ENCODE measurements at places on chromosomes 4 and X. TPM values are rescaled to one million over a fixed set of nuclear protein-coding genes. Genes with fewer than 3 reads are reported as not detected.

Gene FGFRL1
- 35.2 TPM for total RNA-seq

Gene FHIP1A
- total RNA-seq = 13.9 TPM

- no peaks in the 10 kb centered on the region for H3K36me3 ChIP-seq
- H3K27me3 ChIP-seq = peaks cover 22% of the 10 kb centered on the region
- H3K4me3 ChIP-seq = no peak overlapping the region
- H3K4me1 ChIP-seq = no peaks in the 10 kb centered on the region
Observed at GRCh38 chrX:111837197-111837596, 38.8 kb upstream of the TRPC5OS start.

Gene HSFX1
- 1.9 TPM for total RNA-seq

- H3K4me3 ChIP-seq = no peak overlapping the region
- DNase-seq = no peak
- H3K27ac ChIP-seq = peak overlapping the region; percentile 39
Observed at GRCh38 chrX:74246524-74246923, 57.5 kb upstream of the ZCCHC13 start.

DNA sequence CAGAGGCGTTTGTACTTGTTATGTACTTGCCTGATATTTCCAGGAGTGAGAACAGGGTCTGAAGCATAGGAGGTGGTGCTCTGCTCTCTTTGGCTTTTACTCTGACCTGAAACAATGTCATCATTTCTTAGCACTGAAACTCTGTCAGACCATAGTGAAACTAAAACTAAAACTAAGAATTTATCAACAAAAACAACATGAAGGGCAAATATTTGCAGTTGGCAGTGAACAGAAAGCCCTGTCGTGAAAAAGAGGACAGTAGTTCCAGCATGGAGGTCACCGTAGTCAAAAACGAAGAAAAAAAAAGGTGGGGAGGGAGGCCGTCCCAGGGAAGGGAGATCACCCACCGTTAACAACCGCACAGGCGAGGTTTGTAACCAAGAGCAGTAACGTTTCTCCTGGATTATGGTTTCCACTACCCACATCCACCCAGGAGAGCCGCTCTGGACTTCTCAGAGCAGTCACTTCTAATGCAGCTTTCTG, 97.5 kb downstream of the ANK2 start:
- no peak for DNase-seq
- H3K4me1 ChIP-seq = peaks cover 51% of the 10 kb centered on the region
- no peaks in the 10 kb centered on the region for H3K27me3 ChIP-seq
- no peak overlapping the region for H3K4me3 ChIP-seq
- peak overlapping the region; percentile 52 for H3K27ac ChIP-seq
- H3K36me3 ChIP-seq = no peaks in the 10 kb centered on the region

Gene EGFL6
- total RNA-seq = 11.3 TPM

Gene GASK1B
- total RNA-seq = 29.1 TPM

DNA sequence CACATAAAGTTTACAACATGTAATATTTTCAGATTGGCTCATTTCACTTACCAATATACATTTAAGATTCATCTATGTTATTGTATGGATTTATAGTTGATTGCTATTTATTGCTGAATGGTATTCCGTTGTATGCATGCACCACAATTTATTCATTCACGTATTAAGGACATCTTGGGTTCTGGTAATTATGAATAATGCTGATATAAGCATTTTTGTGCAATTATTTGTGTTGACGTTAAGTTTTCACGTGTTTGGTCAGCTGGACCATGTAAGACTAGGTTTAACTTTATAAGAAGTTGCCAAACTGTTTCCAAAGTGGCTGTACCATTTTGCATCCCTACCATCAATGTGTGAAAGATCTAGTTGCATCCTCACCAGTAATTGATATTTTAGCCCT, 35.1 kb downstream of the MAGEB10 start:
- no peaks in the 10 kb centered on the region for H3K27me3 ChIP-seq
- peaks cover 6% of the 10 kb centered on the region for H3K4me1 ChIP-seq
- H3K27ac ChIP-seq = no peak overlapping the region
- H3K4me3 ChIP-seq = no peak overlapping the region
- no peaks in the 10 kb centered on the region for H3K36me3 ChIP-seq

DNA sequence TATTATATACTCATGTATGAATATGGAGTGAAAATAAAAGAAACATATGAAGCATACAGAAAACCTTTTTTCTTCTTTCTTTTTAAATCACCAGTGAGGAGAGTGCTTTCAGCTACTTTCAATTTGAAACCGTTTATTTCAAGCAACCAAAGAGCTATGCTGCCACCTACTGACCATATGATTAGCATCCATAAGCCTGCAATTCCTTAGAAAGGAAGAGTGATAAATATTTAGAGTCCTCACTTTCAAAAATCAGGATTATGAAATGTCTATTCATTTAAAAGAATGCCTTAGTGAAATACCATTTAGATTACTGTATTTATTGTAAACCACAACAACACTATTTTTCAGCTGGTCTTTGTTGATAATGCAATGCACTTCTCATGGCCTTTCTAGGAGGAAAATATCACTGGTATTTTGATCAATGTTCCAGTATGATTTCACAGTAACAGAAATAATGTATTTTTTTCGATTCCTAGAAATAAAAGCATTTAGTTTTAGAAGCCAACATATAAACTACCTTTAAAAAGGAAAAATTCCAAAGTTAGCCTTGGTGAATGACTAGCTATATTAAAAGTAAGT, 667.6 kb downstream of the PCDH18 start:
- no peak overlapping the region for H3K27ac ChIP-seq
- no peaks in the 10 kb centered on the region for H3K27me3 ChIP-seq

- H3K36me3 ChIP-seq = no peaks in the 10 kb centered on the region
- peaks cover 35% of the 10 kb centered on the region for H3K4me1 ChIP-seq
- peak overlapping the region; percentile 50 for H3K27ac ChIP-seq
- H3K27me3 ChIP-seq = peaks cover 3% of the 10 kb centered on the region
- H3K4me3 ChIP-seq = no peak overlapping the region
- no peak for DNase-seq
Observed at GRCh38 chr4:140257461-140258305, 103.7 kb upstream of the MAML3 start.

- no peaks in the 10 kb centered on the region for H3K27me3 ChIP-seq
- no peaks in the 10 kb centered on the region for H3K36me3 ChIP-seq
- no peak overlapping the region for H3K27ac ChIP-seq
- no peak for DNase-seq
Observed at GRCh38 chrX:79409657-79410056, 42.5 kb upstream of the ITM2A start.

- H3K4me3 ChIP-seq = no peak overlapping the region
- peaks cover 20% of the 10 kb centered on the region for H3K4me1 ChIP-seq
- H3K36me3 ChIP-seq = no peaks in the 10 kb centered on the region
- H3K27ac ChIP-seq = no peak overlapping the region
- peaks cover 19% of the 10 kb centered on the region for H3K27me3 ChIP-seq
Observed at GRCh38 chr4:81353861-81354260, 117.8 kb downstream of the RASGEF1B start.

DNA sequence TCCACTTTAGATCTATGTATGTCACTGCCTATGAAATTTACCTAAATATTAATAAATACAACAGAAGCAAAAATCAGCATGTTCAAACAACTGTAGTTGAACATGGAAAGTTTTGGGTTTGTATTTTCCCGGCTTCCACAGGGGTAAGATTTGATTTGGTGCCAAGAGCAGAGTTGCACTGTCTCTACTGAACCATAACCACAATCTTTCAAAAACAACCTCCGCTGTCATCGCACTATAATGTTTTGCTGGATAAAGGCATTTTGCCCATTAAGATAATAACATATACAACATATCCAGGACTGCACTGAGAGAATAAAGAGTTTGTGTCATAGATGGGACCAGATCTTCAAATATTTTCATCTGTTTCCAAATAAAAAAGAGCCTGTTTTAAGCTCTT, 94.9 kb downstream of the TENM3 start:
- peaks cover 29% of the 10 kb centered on the region for H3K27me3 ChIP-seq
- H3K4me1 ChIP-seq = peaks cover 18% of the 10 kb centered on the region
- no peak overlapping the region for H3K4me3 ChIP-seq
- DNase-seq = no peak
- peaks cover 16% of the 10 kb centered on the region for H3K36me3 ChIP-seq

- peaks cover 37% of the 10 kb centered on the region for H3K4me1 ChIP-seq
- DNase-seq = no peak
- peak overlapping the region; percentile 52 for H3K27ac ChIP-seq
- H3K27me3 ChIP-seq = no peaks in the 10 kb centered on the region
- no peaks in the 10 kb centered on the region for H3K36me3 ChIP-seq
Observed at GRCh38 chr4:134147941-134148340, 53.6 kb downstream of the PABPC4L start.

DNA sequence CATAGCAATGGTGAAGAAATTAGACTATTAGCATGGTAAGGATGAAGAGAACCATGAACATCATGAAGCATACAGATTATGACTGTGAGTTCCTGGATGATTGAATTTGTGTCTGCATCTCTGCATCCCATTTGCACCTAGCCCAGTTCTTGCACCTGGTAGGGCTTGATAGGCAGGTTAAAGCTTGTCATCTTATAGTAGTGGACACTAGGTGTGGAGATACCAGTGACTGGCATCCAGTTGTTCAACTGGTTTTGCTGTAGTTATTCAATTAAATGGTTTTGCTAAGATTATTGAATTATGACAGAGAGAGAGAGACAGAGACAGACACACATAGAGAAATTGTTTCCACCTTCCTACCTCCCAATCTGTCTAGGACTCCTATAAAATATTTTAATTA, 5.0 kb downstream of the ADH7 start:
- H3K4me1 ChIP-seq = no peaks in the 10 kb centered on the region
- no peak overlapping the region for H3K4me3 ChIP-seq
- no peaks in the 10 kb centered on the region for H3K27me3 ChIP-seq
- DNase-seq = no peak

GRCh38 chrX:110006161-110006560, 3.2 kb downstream of the TMEM164 start:
- peaks cover 50% of the 10 kb centered on the region for H3K4me1 ChIP-seq
- no peak overlapping the region for H3K27ac ChIP-seq
- no peak overlapping the region for H3K4me3 ChIP-seq
- no peaks in the 10 kb centered on the region for H3K27me3 ChIP-seq

- H3K27me3 ChIP-seq = no peaks in the 10 kb centered on the region
- DNase-seq = no peak
- peaks cover 9% of the 10 kb centered on the region for H3K36me3 ChIP-seq
- no peaks in the 10 kb centered on the region for H3K4me1 ChIP-seq
- no peak overlapping the region for H3K27ac ChIP-seq
Observed at GRCh38 chr4:25123236-25123635, 37.0 kb downstream of the SEPSECS start.

- no peak overlapping the region for H3K4me3 ChIP-seq
- H3K27ac ChIP-seq = peak overlapping the region; percentile 30
- no peaks in the 10 kb centered on the region for H3K27me3 ChIP-seq
- H3K4me1 ChIP-seq = peaks cover 6% of the 10 kb centered on the region
- H3K36me3 ChIP-seq = peaks cover 4% of the 10 kb centered on the region
Observed at GRCh38 chrX:41289095-41289494, 44.9 kb upstream of the DDX3X start.

- no peak for DNase-seq
- H3K4me3 ChIP-seq = no peak overlapping the region
- no peaks in the 10 kb centered on the region for H3K27me3 ChIP-seq
- H3K27ac ChIP-seq = no peak overlapping the region
- peaks cover 19% of the 10 kb centered on the region for H3K4me1 ChIP-seq
Observed at GRCh38 chrX:10381193-10381592, 224.4 kb downstream of the CLCN4 start.

Gene AREG
- total RNA-seq = 1.7 TPM

Gene CCDC110
- 1.0 TPM for total RNA-seq

- H3K27me3 ChIP-seq = peaks cover 18% of the 10 kb centered on the region
- no peak overlapping the region for H3K4me3 ChIP-seq
- DNase-seq = no peak
- no peaks in the 10 kb centered on the region for H3K36me3 ChIP-seq
- peaks cover 3% of the 10 kb centered on the region for H3K4me1 ChIP-seq
- no peak overlapping the region for H3K27ac ChIP-seq
Observed at GRCh38 chrX:110852180-110852579, 56.6 kb upstream of the CHRDL1 start.

- DNase-seq = no peak
- H3K4me3 ChIP-seq = no peak overlapping the region
- H3K27ac ChIP-seq = no peak overlapping the region
Observed at GRCh38 chr4:138627096-138627495, 384.9 kb upstream of the SLC7A11 start.

DNA sequence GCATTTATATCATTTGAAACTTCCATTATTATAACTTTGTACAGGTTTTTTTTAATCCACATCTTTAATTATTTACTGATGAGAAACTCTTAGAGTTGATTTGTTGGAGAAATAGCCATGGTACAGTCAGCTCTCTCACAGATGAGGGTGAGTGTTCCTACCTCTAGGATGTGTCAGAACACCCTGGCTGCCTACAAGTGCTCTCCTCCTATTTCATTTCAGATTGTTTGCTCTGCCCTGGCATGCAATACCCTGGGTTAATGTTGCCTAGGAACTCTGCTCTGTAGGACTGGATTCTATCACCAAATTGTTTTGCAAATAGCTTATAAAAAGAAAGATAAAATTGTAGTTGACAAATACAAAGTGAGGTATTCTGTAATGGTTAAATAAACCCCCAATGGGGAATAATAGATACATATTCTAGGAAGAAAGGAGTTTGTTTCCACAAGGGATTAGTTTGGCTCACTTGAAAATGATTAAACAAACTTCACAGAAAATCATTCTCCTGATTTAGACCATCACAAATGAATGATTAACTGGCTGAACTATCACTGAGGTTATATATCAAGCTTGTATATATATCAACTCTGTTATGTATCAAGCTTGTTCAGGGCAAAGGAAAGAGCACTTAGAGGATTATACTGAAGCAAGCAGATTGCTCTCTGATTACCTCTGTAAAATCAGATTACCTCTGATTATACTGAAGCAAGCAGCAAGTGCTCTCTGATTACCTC, 150.0 kb downstream of the PDE5A start:
- peaks cover 39% of the 10 kb centered on the region for H3K36me3 ChIP-seq
- H3K27ac ChIP-seq = no peak overlapping the region
- no peak overlapping the region for H3K4me3 ChIP-seq
- H3K27me3 ChIP-seq = no peaks in the 10 kb centered on the region
- H3K4me1 ChIP-seq = no peaks in the 10 kb centered on the region
